ENCODE measurements at places on chromosomes 16 and 17.

GRCh38 chr17:83009414-83010205, 69.8 kb upstream of the METRNL start:
- DNase-seq, result no peak

- DNase-seq, result no peak
Measured at GRCh38 chr16:67407176-67407787, 9.0 kb downstream of the ZDHHC1 start.

GRCh38 chr17:10332515-10332914, 40.3 kb downstream of the MYH13 start:
- peak; percentile 64 for DNase-seq

DNA sequence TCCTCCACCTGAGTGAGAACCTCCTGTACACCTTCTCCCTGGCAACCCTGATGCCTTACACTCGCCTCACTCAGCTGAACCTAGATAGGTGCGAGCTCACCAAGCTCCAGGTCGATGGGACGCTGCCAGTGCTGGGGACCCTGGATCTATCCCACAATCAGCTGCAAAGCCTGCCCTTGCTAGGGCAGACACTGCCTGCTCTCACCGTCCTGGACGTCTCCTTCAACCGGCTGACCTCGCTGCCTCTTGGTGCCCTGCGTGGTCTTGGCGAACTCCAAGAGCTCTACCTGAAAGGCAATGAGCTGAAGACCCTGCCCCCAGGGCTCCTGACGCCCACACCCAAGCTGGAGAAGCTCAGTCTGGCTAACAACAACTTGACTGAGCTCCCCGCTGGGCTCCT, 679 bp downstream of the GP1BA start:
- DNase-seq, result no peak

GRCh38 chr16:51053775-51054174, 97.3 kb downstream of the SALL1 start:
- no peak for DNase-seq

GRCh38 chr17:19883537-19884215, 15.9 kb upstream of the ULK2 start:
- DNase-seq, result peak; percentile 8

DNA sequence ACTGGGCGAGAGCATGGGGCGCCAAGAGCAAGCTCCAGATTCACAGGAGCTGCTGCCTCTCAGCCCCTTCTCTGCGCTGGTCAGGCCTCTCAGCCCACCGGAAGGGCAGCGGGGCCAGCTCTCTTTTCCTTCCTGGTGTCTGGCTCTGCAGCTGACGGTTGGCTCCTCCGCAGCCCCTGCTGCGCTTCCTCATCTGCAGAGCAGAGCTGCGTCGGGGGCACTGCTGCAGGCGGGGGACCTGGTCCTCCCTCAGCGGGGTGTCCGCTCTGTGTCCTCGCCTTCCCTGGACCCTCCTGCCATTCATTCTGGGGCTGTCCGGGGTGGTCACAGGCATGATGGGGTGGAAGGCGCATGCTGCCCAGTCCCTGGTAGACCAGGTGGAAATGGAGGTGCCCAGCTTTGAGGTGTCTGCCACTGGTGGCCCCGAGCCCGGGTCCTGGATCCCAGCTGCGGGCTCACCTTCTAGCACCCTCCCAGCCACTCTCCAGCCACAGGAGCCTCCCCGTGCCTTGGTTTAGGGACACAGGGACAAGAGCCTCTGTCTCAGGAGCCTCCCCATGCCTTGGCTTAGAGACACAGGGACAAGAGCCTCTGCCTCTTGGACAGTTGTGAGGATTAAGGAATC, 84.8 kb downstream of the IRF8 start:
- peak; percentile 80 for DNase-seq
